ENCODE measurements at places on chromosomes 7 and 10.

DNA sequence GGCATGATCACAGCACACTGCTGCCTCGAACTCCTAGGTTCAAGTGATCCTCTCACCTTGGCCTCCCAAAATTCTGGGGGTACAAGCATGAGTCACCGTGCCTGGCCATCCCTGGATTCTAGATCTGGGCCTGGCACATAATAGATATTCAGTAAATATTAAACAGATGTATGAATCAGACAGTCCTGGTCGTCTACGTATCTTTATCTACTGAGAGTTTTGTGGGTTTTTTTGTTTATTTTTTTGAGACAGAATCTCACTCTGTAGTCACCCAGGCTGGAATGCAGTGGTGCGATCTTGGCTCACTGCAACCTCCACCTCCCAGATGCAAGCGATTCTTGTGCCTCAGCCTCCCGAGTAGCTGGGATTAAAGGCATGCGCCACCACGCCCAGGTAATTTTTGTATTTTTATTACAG is 24.3 kb upstream of the ITGB1 start:
- no peak for DNase-seq

DNA sequence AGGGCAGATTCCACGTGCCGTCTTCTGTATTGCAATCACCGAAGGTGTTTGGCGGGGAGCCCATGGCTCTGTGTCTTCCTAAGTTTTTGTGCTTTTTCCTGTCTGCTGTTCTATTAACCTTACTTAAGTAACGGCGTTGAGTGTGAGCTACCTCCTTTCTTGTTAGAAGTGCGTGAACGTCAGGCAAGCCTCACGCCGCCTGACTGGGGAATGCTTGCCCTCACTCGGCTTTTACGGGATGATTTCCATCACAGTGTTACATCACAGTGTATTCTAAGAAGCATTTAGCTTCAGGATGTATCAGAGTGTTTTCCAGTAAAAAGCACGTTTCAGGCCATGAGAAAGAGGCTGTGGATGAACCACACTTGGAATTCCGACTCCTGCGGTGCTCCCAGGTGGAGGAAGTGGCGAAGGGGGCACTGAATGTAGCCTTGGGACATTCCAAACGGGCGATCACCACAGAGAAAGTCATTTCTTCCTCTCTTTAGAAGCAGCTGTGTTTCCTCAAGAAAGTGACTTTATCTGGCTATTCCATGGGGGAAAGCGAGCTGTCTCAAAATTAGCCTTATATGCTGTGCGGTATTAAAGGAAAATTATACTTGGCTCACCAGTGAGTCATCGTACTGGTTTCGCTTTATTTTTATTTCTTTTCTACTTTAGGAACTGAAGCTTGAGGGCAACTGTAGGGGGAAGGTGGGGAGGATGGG is 290.7 kb downstream of the KLF6 start:
- no peak for DNase-seq

DNA sequence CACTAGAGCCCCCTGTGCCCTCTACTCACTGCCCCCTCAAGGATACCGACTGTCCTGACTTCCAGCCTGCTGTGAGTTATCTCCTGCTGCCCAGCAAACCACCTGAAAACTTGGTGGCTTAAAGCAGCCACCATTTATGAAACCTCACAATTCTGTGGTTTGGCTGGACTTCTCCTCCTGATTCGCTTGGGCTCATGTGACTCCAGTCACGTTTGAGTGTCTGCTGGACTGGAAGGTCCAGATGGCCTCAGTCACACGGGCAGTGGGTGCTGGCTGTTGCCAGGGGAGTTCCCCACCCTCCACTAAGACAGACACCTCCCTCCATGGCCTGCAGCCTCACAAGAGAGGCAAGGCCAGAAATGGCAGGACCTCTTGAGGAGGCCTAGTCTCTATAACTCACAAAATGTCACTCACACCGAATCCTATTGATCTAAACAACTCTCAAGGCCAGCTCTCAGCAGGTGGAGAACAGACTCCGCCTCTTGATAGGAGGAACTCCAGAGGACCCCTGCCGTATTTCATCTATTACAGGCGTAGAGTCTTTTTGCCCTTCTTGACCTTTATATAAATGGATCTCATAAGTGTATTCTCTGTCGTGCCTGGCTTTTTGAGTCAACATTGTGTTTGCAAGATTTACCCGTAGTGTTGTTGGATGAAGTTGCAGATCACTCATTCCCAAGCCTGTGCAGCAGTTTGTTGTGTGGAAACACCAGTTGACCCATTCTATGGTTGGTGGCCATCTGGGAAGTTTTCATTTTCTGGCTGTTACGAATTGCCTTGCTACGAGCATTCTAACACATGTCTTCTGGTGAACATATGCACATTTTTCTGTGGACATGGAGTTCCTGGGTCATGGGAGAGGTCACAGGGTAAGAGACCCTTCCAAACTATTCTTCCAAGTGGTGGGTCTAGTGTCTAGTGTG is 48.3 kb downstream of the ZMIZ1 start:
- DNase-seq = no peak

DNA sequence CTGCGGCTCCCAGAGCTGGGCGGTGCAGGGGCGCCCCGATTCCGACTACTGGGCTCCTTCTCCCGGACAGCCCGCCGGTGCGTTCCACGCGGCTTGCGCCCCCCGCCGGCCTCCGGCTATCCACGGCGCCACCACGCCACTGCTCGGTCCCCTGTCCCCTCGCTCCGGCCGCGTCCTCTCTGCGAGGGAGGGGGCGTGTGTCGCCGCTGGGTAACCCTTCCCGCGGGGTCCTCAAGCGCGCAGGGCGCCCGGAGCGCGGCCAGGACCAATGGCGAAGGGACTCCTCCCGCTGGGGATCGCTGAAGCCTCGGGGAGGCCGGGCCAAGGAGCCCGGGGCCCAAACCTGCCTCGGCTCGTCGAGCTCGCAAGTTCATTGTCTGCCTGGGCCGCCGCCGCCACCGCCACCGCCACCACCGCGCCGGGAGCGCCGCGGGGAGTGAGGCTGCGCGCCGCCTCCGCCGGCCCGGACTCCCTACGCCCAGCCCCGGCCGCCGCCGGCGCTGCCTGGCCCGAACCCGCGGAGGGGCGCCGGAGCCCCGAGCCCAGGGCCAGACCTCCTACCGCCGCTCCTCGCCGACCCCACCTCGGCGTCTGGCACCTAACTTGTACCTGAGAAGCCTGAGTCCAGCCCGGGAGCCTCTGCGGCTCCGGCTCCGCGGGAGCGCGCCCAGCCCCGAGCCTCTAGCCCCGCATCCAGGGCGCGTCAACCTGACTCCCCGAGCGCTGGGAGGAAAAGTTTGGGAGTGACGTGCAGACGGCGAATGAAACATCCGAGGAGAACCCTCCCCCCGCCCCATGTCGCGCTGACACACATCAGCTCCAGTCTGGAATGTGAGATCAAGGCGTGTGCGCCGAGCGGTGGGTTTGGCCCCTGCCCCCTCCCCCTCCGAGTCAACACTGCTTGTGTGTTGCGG is at the start of gene CHST15:
Gene CHST15 (minus strand): TSS at position 739 of the 914 bp plus-strand sequence. CDS start 47,386 bp downstream, outside the sequence.
- peak; percentile 85 for DNase-seq

DNA sequence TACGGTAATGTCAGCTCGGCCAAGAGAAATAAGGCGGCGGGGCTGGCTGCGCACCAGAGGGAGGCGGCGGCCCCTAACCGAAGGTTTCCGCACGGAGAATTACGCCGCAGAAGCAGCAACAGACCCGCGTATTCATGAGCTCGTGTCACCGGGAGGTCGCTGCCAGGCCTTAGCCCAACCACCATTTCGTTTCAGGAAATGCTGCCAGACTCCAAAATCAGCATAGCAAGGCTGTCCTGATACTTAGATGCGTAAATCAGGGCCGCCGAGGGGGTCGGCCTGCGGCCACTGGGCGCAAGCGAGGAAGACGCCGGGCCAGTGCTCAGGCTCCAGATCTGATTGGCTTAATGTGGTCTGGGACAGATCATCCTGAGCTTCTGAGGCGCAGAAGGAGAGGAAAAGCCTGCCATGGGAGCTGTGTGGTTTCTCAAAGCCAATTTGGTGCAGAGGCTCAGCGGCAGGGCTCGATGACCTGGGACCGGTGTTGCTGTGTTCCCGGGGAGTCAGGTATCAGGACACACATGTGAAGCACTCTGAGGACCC is 247.9 kb downstream of the BAMBI start:
- no peak for DNase-seq

Data from NCI-H460 (cell line).